ENCODE measurements at places on chromosomes 2 and 18. TPM values are rescaled to one million over a fixed set of nuclear protein-coding genes. Genes with fewer than 3 reads are reported as not detected.

DNA sequence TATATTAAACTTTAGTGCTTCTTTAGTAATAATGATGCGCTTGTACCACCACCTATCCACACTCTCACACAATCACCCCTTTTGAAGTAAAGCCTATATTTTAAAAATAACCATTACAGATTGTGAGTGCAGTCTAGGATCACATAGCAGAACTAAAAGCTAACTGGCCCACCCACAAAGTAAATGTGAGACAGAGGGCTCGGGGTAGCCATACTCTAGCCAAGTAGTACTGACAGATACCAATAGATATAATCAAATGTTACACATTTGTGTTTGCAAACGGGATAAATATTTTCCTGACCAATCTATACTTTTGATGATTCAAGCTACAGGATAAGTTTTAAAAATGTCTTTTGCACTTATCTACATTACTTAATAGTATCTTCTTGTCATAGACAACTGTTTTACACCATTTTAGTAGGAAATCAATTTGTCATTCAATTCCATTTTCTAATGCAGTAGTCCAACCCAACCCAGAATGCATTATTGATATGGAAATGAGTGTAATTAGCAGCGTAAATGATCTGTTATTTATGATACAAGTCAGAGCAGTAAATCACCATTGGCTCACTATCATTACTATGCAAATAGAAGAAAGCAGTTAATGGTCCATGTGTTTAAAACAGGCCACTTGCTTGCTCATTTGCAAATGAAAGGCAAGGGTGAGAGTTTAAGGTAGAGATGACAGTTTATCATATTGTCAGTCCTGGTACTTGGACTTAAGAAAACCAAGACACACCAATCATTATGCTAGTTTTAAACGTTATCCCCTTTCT is 111.8 kb downstream of the ERBB4 start:
- DNase-seq: no peak

DNA sequence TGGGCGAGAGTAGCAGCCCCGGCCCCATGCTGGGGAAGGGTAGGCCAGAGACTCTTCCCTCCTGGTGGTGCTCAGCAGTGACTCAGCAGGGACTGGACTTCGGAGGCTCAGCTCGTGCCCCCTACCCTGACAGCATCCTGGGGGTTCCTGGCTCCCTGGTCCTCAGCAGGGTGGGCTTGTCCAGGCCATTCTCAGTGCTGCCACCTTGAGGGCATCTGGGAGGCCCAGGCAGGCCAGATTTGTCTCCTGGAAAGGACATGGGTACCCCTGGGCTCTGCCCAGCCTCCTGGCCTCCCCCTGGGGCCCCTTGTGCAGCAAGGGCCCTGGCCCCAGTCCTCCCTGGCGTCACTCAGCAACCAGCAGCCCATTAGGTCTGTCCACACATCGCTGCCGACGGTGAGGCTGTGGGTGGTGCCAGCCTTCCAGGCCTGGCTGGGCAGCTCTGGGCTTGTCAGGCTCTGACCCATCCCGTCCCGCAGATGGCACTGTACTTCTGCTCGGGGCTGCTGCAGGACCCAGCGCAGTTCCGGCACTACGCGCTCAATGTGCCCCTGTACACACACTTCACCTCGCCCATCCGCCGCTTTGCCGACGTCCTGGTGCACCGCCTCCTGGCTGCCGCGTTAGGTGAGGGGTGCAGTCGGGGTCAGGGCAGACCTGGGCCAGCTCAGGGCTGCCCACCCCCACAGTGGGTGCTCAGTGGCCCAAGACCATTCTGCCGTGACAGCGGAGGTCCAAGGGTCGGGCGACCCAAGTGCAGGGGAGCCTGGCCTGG is 45.0 kb upstream of the ALPP start:
- DNase-seq: no peak

GRCh38 chr18:49728542-49728941 is 84.8 kb downstream of the ACAA2 start:
- DNase-seq: peak; percentile 26

DNA sequence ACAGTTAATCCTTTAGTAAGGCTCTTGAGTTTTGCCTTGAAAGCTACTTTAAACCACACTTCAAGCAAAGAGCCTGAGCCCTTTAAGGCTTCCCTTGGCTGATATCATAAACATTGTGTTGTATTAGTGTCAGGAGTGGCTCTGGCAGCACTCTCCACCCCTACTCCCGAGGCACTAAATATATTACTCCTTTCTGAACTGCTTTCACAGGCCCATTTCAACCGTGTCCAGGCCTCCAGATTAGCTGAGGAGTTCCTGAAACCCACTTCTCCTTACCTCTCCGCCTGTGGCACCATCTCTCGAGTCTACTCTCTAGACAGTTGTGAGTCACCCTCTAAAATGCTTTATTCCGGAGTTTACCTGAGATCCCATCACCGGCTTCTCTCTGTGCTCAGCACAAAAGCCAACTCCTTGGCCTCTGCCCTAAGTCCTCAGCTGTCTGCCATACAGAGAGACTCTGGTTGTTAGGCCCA is 14.4 kb upstream of the STON1 start:
- no peak for DNase-seq

DNA sequence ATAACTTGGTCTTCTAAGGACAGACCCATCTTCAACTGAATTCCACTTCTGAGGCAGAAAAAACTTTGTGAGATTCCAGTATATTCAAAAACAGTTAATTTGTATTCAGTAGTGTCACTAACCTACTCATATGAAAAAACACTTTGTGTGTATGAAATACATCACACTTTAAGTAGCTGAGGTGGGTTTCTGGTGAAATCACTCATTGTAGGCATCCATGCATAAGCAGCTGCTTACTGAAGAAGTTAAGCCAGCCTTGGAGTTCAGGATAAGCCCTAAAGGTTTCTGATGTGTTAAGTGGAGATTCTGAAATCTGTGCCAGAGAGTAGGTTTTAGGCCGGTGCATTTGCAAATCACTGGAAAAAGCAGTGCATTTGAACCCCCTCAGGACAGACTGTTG is 128.2 kb downstream of the BCL2 start:
- DNase-seq: no peak

GRCh38 chr18:75031717-75032317 is 177.1 kb downstream of the PTGR3 start:
- no peak for DNase-seq

DNA sequence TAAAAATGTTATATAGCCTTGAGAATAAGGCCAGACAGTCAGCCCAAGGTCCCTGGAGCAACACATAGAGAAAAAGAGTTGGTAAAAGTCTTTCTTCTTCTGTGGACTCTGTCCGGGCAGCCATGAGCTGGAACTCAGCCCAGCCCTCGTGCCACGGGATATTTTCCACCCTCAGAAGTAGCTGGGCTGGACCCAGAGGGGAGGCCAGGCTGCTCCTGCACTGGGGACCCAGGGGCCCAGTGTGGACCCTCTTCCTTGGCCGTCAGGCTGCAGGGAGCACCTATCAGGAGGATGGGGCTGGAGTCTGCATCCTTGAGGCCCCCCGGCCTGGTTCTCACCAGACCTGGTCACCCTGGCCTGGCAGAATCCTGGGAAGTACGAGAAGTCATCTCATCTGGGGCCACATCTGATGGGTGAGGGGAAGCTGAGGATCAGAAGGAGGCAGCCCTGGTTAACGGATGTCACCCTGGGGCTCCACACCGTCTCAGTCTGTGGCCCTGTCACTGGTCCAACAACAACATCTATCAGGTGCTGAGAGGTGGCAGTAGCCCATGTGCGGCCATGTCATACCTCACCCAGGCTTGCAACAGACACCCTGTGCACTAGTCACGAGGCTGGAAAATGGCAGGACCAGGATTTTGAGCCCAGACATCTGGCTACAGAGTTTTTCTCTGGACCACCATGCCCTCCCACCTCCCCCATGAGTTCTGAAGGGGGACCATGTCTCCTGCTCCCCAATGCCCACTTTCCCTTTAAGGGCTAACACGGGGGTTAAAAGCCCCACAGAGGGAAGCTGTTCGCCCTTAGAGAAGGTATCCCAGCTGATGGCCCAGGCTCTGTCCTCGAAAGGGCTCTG is 33.0 kb downstream of the SDC1 start:
- no peak for DNase-seq

GRCh38 chr2:671787-672605 is 5.2 kb downstream of the TMEM18 start:
- DNase-seq: no peak

DNA sequence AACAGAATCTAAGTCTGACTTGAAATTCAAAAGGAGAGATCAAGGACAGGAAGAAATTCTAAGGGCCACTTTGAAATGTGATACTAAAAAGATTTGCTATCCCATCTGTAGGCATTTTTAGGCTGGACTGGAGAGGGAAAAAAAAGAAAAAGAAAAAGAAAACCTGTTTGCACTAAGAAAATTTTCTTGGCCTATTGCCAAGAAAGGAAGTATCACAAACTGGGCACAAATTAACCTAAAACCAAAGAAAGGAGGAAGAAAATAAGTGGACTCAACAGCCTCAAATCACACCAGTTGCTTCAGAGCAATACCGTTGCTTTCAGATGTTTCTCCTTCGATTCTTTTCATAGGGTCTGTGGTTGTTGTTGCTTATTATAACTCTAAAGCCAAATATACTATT is 287.9 kb upstream of the VRK2 start:
- peak; percentile 1 for DNase-seq

GRCh38 chr2:231480781-231481180 is 16.5 kb upstream of the NCL start:
- no peak for DNase-seq

- no peak for DNase-seq
Observed at GRCh38 chr2:223019390-223019930, 32.5 kb upstream of the KCNE4 start.

GRCh38 chr2:190911813-190912212 is 31.2 kb downstream of the GLS start:
- DNase-seq: peak; percentile 85

DNA sequence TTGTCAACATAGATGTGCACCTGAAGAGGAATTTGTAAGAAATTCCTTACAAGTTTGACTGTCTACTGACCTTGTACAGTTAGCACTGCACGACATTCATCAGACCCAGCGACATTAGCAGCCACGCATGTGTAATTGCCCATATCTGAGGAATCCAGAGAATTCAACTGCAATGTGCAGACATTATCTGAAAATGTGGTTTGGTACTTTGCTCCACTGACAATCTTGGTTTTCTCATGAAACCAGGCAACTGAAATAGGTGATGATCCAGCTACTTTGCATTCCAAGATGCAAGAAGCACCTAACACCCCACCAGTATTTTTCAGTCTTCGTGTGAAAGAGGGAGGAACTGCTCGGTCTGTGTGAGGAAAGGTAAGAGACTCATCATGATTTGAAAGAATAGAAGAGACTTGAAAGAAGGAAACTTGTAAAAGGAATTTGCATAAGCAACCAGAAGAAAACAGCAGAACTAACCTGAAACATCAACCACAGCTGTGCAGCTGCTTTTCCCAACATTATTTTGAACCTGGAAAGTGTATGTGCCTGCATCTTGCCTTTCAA is 83.4 kb downstream of the TTN start:
- no peak for DNase-seq

DNA sequence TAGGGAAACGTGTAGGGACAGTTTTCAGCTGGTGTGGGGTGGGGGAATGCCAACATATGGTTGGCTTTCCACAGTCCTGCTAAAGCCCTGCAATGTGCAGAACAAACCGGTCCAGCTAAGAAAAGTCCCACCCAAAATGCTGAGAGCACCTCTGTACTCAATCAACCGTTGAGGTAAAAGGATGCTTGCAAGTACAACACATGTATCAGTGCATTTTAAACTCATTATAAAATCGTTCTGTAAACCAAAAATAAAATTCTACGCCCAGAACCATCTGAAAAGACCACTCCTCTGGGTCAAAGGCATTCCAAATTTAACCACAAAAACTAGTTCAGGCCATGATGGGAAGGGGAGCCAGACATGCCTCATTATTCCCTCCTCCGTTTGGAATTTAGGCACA is 2.0 kb upstream of the TYMS start:
- DNase-seq: no peak

Gene KLHL14
- total RNA-seq: 10.8 TPM

Gene MAP3K19
- total RNA-seq: not detected

Gene BMPR2
- total RNA-seq: 19.4 TPM

Gene SLC23A3
- 1.0 TPM for total RNA-seq

Gene CFC1B
- total RNA-seq: not detected

Data from renal cortical epithelial cell (primary cell).